ENCODE measurements at places on chromosomes 1 and 21. TPM values are rescaled to one million over a fixed set of nuclear protein-coding genes. Genes with fewer than 3 reads are reported as not detected.

MNDA gene
- total RNA-seq: 4.4 TPM

FAAH gene
- total RNA-seq: 14.3 TPM

CHIA gene
- not detected for total RNA-seq

LAMC2 gene
- 0.61 TPM for total RNA-seq

SPRR1A gene
- total RNA-seq: not detected

LCE1D gene
- total RNA-seq: not detected

PROK1 gene
- 0.30 TPM for total RNA-seq

CASZ1 gene
- total RNA-seq: 6.0 TPM

Measured in spinal cord (tissue), 10 donors.